ENCODE measurements at places on chromosomes 4 and X. TPM values are rescaled to one million over a fixed set of nuclear protein-coding genes. Genes with fewer than 3 reads are reported as not detected.

GRCh38 chrX:27656581-27656980 lies 66.4 kb downstream of the DCAF8L2 start:
- DNase-seq, result no peak

- no peak for DNase-seq
Observed at GRCh38 chrX:30938295-30938694, 49.2 kb upstream of the TAB3 start.

IDS gene
- total RNA-seq, result 169 TPM

- DNase-seq, result no peak
Observed at GRCh38 chr4:73012673-73013072, 56.8 kb downstream of the COX18 start.

CXCL3 gene
- not detected for total RNA-seq

SCML2 gene
- total RNA-seq, result 1.3 TPM

GRCh38 chr4:4668355-4669210 lies 126.7 kb upstream of the STX18 start:
- DNase-seq, result no peak

GLUD2 gene
- 0.24 TPM for total RNA-seq

MID1 gene
- 0.32 TPM for total RNA-seq

DNA sequence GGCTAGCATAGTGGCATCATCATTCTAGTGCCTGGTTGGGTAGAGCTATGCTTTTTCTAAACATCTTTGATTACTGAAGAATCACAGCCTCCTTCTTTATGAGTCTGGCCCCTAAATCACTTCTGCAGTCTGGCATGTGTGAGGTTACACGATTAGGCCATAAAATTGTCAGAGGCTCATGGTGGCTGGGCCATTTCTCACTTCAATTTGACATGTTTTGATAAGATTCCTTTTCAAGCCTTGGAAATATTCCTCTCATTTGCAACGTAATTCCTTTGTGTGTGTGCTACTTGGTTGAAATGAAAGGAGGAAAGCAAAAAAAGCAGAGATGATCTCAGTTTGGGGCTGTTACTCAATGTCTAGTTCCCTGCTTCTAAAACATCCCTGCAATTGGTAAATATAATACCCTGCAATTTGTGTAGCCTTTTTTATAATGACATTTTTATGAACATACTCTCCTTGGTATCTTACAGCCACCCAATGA lies 6.2 kb downstream of the CCKAR start:
- no peak for DNase-seq

DNA sequence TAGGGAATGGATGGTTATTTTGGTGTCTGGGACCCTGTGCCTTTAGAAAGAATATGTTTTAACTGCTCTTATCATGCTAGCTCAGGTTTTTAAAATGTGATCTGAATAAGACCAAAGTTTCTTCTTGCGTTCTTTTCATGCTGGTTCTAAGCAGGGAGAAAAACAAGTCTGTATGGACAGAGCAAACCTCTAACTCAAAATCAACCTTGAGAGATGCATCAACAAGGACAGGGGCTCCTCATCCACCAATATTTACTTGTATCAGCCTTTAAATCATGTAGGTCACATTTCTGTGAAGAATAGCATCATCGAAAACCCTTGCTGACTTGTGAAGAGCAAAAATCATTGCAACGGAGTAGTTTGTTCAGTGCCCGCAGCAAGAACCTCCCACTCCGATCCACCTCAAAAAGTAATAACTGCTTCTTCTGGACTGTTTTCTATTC lies 1.2 kb downstream of the ATP10D start:
- no peak for DNase-seq

DNA sequence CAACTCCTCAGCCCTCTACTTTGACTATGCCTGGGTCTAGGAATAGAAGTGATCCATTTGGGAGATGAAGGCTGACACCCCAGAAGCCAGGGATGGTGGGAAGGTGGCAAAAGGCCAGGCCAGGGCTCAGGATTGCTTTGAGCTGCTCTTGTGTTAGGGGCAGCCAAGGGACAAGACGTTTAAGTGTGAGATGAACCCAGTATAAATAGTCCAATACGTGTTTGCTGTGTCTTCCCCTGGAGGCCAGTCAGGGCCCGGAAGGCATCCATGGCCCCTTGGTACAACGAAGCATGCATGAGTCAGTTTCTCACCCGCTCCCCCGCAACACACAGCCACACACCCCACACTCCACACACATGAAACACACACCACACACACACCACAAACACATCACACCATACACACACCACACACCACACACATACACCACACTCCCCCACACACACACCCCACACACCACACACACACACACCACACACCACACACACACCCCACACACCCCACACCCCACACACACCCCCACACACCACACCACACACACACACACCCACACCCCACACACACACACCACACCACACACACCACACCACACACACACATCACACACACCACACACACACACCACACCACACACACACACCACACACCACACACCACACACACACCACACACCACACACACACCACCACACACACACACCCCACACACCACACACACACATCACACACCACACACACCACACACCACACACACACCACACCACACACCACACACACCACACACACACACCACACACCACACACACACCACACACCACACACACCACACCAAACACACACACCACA lies 5.1 kb downstream of the STARD8 start:
- no peak for DNase-seq

DNA sequence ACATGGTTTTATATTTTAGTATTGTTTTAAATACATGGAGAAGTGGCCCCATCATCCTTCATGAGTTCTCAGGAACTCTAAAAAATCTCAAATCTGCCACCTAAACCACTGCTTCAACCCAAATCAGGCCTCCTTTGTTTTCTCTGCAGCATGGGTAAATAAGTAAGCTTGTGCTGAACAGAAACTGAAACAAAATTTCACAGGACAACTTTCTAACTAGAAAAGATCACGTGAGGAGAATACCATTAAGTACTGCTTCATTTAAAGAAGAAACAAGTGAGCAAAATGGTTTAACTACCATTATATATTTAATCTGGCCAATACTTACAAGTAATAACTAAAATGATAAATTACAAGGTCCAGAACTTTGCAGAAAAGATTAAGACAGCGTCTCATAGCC lies 2.5 kb downstream of the ARAP2 start:
- DNase-seq, result peak; percentile 67

DNA sequence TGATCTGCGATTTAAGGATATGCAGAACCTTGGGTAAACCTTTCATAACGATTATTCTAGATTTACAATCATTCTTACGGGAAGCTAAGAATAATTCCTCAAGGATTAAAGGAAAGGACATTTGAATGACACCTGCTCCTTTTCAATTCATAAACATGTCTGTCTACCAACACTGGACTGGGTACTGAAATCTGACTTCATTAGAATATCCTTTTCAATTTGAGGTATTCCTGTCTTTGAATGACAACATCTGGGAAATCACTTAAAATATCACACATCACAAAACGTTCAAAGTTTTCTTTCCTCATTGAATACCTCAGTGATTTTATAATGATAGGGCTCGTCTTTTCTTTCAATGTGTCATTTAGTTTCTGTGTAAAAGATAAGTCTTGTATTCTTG lies 87.7 kb downstream of the CFAP47 start:
- DNase-seq, result no peak

- no peak for DNase-seq
Observed at GRCh38 chr4:145723336-145723735, 43.4 kb downstream of the C4orf51 start.
